NCI-H2029 (cell line): ENCODE measurements at places on chromosomes 7 and 10.

GRCh38 chr7:82413237-82413636 is 30.3 kb downstream of the CACNA2D1 start:
- DNase-seq: no peak

DNA sequence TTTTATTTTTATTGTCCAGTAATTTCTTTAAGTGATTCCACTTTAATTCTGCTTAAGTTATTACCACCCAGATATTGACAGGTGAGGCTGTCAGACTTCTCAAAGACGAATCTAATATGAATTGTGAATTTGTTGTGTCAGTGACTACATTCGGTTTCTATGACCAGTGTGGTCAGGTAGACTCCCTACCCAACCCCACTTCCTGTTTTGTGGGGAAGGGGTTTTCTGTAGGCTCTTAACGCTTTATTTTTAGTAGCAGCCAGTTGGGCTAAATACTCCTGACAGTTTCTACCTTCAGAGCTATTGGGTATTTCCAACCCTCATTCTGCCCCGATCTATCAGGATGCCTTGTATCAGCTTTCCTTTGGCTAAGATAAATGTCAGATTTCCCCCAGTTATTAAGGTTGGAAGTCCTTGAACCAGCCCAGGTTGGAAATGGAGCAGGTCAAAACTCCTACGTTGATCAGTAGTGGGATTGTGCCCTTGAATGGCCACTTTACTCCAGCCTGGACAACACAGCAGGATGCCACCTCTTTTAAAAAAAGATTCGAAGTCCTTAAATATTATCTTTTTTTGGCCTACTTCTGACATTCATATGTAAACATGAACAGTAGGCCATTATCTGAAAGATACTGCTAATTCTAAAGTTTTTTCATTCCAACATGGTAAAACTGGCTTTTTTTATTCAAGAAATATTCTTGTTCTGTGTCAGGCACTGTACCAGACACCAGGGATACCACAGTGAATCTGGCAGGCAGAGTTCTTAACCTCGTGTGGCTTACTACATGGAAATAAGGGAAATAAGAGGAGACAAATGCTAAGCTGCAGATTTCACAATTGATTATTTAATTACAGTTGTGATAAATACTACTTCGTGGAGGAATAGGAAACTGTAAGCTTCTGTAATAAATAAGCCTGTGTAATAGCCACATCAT is 133.3 kb upstream of the SAMD8 start:
- DNase-seq: no peak

GRCh38 chr7:7257899-7258692 is 75.8 kb downstream of the C1GALT1 start:
- no peak for DNase-seq

- peak; percentile 87 for DNase-seq
Measured at GRCh38 chr7:2353936-2354185, 766 bp upstream of the EIF3B start.
